Chondrocyte (in vitro differentiated cells): ENCODE measurements at places on chromosomes 3 and 15. TPM values are rescaled to one million over a fixed set of nuclear protein-coding genes. Genes with fewer than 3 reads are reported as not detected.
A peak's percentile ranks its signal among the peaks of the same experiment; 100 is the strongest.

DNA sequence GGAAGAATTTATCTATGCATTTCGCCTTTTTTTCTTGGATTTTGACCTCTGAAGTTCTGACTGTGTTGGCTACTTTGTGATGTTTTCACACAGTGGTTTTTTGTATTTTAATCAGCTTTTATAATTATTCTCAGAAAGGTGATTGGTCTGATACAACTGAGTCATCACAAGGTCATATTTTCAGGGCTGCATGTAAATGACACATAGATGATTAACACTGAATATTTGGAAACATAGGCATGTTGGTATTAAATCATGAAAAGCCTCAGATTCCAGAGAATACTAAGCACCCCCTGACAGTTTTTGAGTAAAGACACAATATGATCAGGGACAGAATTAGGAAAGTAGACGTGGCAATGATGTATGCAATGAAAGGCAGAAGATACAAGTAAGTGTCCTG is 175.5 kb upstream of the SLCO3A1 start:
- H3K4me1 ChIP-seq = no peaks in the 10 kb centered on the region
- H3K27ac ChIP-seq = no peak overlapping the region
- H3K36me3 ChIP-seq = no peaks in the 10 kb centered on the region
- H3K27me3 ChIP-seq = no peaks in the 10 kb centered on the region
- no peak for DNase-seq

GRCh38 chr3:106813742-106814141 is 563.5 kb upstream of the CCDC54 start:
- H3K4me3 ChIP-seq = no peak overlapping the region
- no peak for DNase-seq
- no peak overlapping the region for H3K27ac ChIP-seq
- peaks cover 37% of the 10 kb centered on the region for H3K4me1 ChIP-seq
- H3K36me3 ChIP-seq = no peaks in the 10 kb centered on the region
- H3K27me3 ChIP-seq = no peaks in the 10 kb centered on the region

GRCh38 chr3:112093180-112093522 is 7.0 kb downstream of the C3orf52 start:
- H3K27ac ChIP-seq = peak overlapping the region; percentile 73
- no peak overlapping the region for H3K4me3 ChIP-seq
- no peaks in the 10 kb centered on the region for H3K36me3 ChIP-seq
- DNase-seq = no peak
- peaks cover 51% of the 10 kb centered on the region for H3K4me1 ChIP-seq

PLCB2 gene
- total RNA-seq = 1.4 to 3.4 TPM (median 2.8 TPM) in 3 replicates

GRCh38 chr3:117253636-117254035 is 544.1 kb downstream of the TUSC7 start:
- no peaks in the 10 kb centered on the region for H3K36me3 ChIP-seq
- no peak overlapping the region for H3K4me3 ChIP-seq
- no peak overlapping the region for H3K27ac ChIP-seq
- no peak for DNase-seq
- peaks cover 6% of the 10 kb centered on the region for H3K27me3 ChIP-seq

- H3K36me3 ChIP-seq = peaks cover 3% of the 10 kb centered on the region
- no peak overlapping the region for H3K27ac ChIP-seq
- H3K4me1 ChIP-seq = peaks cover 14% of the 10 kb centered on the region
- H3K27me3 ChIP-seq = no peaks in the 10 kb centered on the region
- no peak for DNase-seq
Measured at GRCh38 chr3:151430821-151431484, 29.9 kb downstream of the IGSF10 start.

DNA sequence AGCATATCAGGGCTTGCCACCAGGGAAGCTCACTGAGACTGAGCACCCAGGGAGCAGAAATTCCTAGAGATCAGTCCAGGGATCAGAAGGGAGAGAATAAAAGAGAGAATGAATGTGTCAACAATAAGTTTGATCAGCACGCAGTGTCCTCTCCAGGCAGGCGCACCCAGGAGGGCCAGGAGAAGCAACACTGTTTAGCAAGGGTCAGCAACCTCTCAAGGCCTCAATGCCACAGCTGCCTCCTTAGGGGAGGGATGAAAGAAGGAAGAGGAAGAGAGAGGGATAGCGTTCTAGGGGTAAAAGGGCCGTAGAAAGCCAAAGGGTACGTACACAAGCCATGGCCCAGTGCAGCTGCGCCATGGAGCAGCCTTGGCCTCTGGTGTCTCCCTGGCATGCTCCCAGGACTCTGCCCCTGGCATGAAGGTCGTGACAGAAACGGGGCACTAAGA is 399.8 kb downstream of the SHQ1 start:
- DNase-seq = no peak
- peaks cover 17% of the 10 kb centered on the region for H3K27me3 ChIP-seq
- H3K27ac ChIP-seq = no peak overlapping the region
- H3K4me3 ChIP-seq = no peak overlapping the region
- peaks cover 41% of the 10 kb centered on the region for H3K4me1 ChIP-seq

GRCh38 chr3:107989661-107990060 is 101.2 kb downstream of the CD47 start:
- DNase-seq = no peak
- H3K36me3 ChIP-seq = no peaks in the 10 kb centered on the region
- H3K27ac ChIP-seq = no peak overlapping the region

GRCh38 chr3:139654637-139655365 is 23.0 kb downstream of the NMNAT3 start:
- H3K4me1 ChIP-seq = peaks cover 8% of the 10 kb centered on the region
- H3K36me3 ChIP-seq = peaks cover 5% of the 10 kb centered on the region
- no peak for DNase-seq

DNA sequence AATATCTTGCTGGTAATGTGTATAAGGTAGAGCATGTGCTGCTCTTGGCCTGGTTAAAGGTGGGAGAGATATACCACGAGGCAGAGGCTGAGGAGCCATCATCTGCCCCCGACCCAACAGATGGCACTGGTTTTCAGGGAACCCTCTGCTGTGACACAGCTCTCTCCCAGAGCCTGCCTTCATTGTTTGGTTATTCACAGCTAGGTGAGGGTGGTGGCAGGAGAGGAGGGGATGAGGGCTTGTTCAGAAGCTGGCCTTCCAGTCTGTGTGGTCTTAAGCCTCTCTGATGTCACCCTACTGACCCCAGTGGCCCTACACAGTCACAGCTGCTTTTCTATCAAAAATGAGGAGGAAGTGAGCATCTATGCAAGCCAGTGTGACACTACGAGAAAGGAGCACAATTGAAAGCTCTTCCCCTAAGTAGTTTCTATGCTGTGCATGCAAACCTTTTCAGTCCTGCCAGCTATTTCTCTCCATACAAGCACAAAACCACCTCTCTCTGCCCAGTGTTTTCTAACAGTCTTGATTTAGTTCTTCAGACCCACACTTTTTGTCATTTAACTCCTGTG is 258.4 kb upstream of the AGTR1 start:
- H3K27ac ChIP-seq = no peak overlapping the region
- no peaks in the 10 kb centered on the region for H3K4me1 ChIP-seq
- peaks cover 2% of the 10 kb centered on the region for H3K36me3 ChIP-seq

DNA sequence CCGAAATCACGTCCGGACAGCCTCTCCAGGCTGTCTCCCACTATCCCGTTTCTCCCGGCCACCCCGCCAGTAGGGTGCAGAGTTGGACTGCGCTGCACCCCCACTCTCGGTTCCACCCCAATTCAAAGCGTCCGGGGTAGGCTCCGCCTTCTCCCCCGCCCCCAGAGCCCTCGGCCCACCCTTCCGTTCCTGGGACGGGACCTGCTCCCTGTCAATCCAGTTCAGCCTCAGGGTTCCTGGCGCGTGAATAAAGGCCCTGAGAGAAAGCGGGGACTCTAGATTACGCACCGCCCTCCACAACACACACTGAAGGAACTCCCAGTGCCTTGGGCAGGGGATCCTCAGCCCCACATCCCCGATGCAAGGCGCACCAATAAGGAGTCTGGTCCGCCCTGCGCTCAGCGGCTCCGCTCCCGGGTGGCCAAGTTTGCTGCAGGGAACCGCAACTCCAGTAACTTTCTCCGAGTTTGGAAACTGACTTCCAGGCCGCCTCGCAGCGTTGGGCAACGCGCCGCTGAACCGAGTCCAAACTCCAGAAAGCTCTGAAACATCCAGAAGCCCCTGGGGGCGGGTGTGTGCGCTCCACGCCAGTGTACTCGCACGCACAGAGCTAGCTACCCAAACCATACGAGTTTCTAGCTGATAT is 1.9 kb downstream of the ADAMTS9 start:
- H3K4me3 ChIP-seq = peak overlapping the region; percentile 97
- H3K4me1 ChIP-seq = peaks cover 35% of the 10 kb centered on the region
- no peaks in the 10 kb centered on the region for H3K27me3 ChIP-seq
- H3K36me3 ChIP-seq = no peaks in the 10 kb centered on the region
- DNase-seq = no peak

GRCh38 chr15:26191193-26191592 is 328.1 kb upstream of the ATP10A start:
- H3K4me3 ChIP-seq = no peak overlapping the region
- peaks cover 4% of the 10 kb centered on the region for H3K27me3 ChIP-seq
- DNase-seq = no peak
- H3K4me1 ChIP-seq = no peaks in the 10 kb centered on the region

RHOV gene
- total RNA-seq = 0.12 to 0.31 TPM in 2 of 3 replicates, not detected in the other

DNA sequence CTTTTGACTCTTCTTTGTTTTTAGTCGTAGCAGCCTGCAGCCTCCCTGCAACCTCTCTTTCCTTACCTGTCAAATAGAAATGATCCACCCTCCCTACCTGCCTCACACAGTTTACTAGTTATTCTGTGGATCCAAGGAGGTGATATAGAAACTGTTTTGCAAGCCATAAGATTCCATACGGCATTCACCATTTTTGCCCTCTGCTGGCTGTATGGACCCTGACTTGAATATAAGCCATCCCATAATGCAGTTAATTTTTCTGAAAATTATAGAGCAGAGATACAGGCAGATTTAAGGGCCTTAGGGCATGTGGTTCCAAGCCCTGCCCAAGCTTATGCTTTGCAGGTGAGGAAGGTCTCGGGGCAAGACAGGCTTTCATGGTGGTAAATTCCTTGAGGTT is 63.8 kb downstream of the CPN2 start:
- peaks cover 30% of the 10 kb centered on the region for H3K27me3 ChIP-seq
- H3K4me3 ChIP-seq = no peak overlapping the region
- H3K27ac ChIP-seq = no peak overlapping the region
- no peaks in the 10 kb centered on the region for H3K4me1 ChIP-seq
- peaks cover 2% of the 10 kb centered on the region for H3K36me3 ChIP-seq

DNA sequence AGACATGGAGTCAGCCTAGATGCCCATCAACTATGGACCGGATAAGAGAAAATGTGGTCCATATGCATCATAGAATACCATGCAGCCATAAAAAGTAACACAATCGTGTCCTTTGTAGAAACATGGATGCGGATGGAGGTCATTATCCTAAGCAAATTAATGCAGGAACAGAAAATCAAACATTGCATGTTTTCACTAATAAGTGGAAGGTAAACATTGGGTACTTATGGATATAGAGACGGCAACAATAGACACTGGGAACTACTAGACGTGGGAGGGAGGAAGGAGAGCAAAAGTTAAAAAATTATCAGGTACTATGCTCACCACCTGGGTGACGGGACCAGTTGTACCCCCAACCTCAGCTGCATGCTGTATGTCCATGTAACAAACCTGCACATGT is 2.5 kb downstream of the PLD1 start:
- H3K27ac ChIP-seq = no peak overlapping the region
- no peak for DNase-seq
- H3K27me3 ChIP-seq = no peaks in the 10 kb centered on the region
- H3K4me1 ChIP-seq = peaks cover 69% of the 10 kb centered on the region

LDHAL6B gene
- not detected in 3 replicates for total RNA-seq

- H3K4me3 ChIP-seq = no peak overlapping the region
- H3K27ac ChIP-seq = no peak overlapping the region
- no peak for DNase-seq
- peaks cover 24% of the 10 kb centered on the region for H3K27me3 ChIP-seq
Measured at GRCh38 chr3:71916747-71917369, 131.9 kb upstream of the PROK2 start.

KLHL6 gene
- total RNA-seq = not detected in 3 replicates

CCDC80 gene
- total RNA-seq = 1,151 to 1,607 TPM (median 1,574 TPM) in 3 replicates

- no peak for DNase-seq
- peaks cover 17% of the 10 kb centered on the region for H3K4me1 ChIP-seq
- peaks cover 2% of the 10 kb centered on the region for H3K36me3 ChIP-seq
Measured at GRCh38 chr3:37627951-37628620, 233.6 kb upstream of the CTDSPL start.

- H3K4me3 ChIP-seq = no peak overlapping the region
- no peak for DNase-seq
- H3K27me3 ChIP-seq = no peaks in the 10 kb centered on the region
Measured at GRCh38 chr3:172188511-172188910, 149.1 kb downstream of the FNDC3B start.

SLC6A1 gene
- 0.87 to 2.3 TPM (median 2.0 TPM) in 3 replicates for total RNA-seq
